ENCODE measurements at places on chromosomes 3 and 15.

DNA sequence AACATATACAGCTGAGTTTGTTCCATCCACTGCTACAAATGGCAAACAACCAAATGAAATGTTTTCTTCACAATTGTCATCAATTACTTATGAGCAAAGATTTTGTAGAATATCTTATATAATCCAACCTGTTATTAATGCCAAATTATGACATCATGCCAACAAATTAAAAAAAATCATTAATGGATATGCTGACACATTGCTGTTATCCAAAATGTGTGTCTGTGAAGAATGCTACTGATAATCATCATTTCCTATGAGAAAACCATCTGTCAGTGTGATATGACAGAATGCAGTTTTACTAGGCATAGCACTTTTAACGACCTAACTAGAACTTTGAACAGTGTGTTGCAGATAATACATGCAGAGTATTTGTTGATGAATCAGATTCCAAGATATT, 556.5 kb upstream of the KCNMB2 start:
- DNase-seq: no peak

DNA sequence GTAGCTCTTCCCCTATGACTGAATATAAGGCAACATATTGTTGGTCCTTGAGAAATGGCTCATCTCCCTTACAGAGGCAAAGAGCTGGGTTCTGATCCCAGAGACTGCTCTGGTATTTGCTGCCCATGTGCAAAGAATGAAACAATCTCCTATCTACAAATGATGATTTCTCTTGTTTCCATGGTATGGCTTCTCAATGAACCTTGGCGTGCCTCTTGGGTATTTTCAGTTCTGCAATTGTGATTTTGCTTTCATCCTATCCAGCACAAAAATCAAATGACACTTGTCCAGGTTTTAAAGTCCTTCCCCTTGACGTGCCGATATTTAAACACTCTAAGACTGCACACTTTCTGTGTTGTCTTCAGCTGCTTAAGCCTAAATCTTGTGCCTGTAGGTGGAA, 109.8 kb upstream of the NR2F2 start:
- DNase-seq: no peak

GRCh38 chr3:126998320-126998719, 15.4 kb downstream of the PLXNA1 start:
- no peak for DNase-seq

DNA sequence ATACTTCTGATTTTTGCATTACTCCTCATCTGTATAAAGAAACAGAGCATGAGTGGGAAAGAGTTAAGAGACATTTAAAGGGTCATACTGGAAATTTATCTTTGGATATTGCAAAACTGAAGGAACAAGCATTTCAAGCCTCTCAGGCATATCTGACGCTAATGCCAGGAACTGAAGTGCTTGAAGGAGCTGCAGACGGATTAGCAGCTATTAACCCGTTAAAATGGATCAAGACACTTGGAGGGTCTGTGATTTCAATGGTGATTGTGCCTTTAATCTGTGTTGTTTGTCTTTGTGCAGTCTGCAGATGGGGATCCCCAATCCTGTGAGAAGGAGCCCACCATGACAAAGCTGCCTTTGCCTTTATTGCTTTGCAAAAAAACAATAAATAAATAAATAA, 202.5 kb upstream of the UBE3A start:
- no peak for DNase-seq

- DNase-seq: no peak
Observed at GRCh38 chr15:71136793-71137518, 21.7 kb downstream of the THSD4 start.

Data from HEK293T (cell line).